Bronchial smooth muscle cell (primary cell): ENCODE measurements at places on chromosomes 1 and 21. TPM values are rescaled to one million over a fixed set of nuclear protein-coding genes. Genes with fewer than 3 reads are reported as not detected.

Gene PAQR6
- total RNA-seq, result 0.47 and 0.60 TPM in 2 replicates

Gene MSTO1
- 21.8 and 28.3 TPM in 2 replicates for total RNA-seq

Gene TEDDM1
- not detected in 2 replicates for total RNA-seq

Gene RGSL1
- 0.32 TPM in 1 of 2 replicates, not detected in the other for total RNA-seq

Gene TRIM45
- total RNA-seq, result 3.8 and 5.1 TPM in 2 replicates

Gene ASAP3
- 95.2 and 107 TPM in 2 replicates for total RNA-seq

Gene GUCA2A
- not detected in 2 replicates for total RNA-seq

Gene APCS
- not detected in 2 replicates for total RNA-seq

Gene ZNF683
- not detected in 2 replicates for total RNA-seq

Gene FAM72C
- 0.09 and 0.16 TPM in 2 replicates for total RNA-seq

Gene UTS2
- total RNA-seq, result 0.95 TPM in 1 of 2 replicates, not detected in the other

Gene IRF6
- total RNA-seq, result 0.52 and 0.63 TPM in 2 replicates

Gene GNG4
- not detected in 2 replicates for total RNA-seq

Gene OBSCN
- 3.8 and 18.5 TPM in 2 replicates for total RNA-seq

Gene OPTC
- total RNA-seq, result not detected in 2 replicates
